ENCODE measurements at places on chromosomes 5 and 9.

- DNase-seq = no peak
Observed at GRCh38 chr9:94783928-94784327, 57.4 kb downstream of the AOPEP start.

DNA sequence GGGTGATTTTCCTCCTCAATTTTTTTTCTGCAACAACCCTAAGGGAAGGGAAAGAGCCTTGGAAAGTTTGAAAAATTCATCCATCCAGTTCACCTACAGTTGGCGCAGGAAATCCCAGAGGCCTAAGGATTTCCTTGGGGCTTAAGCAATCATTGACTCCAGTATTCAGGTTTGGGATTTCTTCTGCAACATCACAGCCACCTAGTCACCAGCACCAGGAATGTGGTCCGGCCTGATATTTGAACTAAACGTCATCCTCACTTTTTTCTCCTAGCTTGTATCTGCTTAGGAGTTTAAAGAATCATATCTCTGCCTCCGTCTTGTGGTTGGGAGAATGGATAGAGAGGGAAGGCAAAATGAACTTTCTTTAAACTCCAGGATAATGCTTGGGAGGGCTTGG lies 20.2 kb upstream of the TLE4 start:
- no peak for DNase-seq

DNA sequence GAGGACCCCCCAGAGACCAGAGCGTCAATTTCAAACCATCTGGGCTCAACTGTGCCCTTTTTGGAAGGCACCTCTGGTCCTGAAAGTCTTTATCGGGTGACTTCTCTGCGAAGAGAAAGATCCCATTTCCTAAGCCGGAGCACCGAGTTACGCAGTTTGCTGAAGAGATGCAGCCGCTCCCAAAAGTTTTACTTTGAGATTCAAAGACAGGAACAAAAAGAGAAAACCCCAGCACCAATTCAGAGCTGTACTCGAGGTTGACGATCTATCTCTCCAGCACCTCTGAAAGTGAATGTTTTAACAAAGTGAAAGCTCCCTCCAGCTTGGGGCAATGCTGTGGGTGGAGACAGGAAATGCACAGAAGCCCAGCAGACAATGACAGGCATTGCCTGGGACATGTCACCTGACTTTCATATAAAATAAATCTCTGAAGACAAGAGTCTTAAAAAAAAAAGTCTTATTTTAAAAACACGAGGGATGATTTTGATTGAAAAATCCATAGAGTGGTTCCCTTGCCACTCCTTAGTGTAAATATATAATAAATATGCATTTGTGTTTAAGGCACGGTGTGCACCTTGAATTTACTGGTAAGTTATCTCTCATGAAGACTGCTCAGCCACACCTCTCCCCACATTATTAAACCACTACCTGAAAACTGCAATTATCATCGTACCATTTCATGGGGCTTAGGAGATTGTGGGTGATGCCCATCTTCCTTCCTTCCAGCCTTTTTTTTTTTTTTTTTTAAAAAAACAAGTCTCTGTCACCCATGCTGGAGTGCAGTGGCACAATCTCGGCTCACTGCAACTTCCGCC lies 79.9 kb downstream of the FNBP1 start:
- DNase-seq = no peak

GRCh38 chr5:32720300-32720699 lies 9.2 kb downstream of the NPR3 start:
- no peak for DNase-seq

DNA sequence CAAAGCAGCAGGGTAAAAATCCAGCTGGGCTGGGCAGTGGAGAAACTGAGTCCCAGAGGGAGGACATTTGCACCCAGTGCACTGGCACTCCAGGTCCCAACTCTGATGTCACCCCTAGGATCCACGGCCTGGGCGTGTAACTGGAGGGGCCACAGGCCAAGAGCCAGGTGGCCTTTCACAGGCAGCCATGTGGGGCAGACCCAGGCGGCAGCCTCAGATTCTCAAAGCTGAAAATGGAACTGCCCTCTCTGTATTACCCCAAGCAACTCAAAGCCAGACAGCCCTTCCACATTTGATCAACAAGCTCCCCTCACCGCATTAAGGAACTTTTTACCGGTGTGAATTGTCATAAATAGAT lies 46.7 kb downstream of the RASGEF1C start:
- DNase-seq = no peak

DNA sequence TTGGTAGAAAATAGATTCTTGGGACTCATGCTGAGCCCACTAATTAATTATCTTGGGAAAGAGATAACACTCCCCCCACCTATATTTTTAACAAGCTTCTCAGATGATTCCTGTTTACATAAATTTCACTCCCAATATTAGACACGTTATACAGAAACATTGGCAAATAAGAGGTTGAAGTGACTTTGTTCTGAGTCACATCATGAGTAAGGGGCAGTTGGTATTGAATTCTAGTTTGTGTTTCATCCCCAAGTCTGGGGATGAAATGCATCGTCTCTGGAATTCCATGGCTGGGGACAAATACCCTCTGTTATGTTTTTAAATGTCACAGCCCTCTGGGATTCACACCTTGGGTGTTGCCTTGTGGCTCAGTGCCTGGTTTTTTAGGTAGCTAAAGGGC lies 41.0 kb downstream of the BASP1 start:
- DNase-seq = no peak

GRCh38 chr5:27479859-27480258 lies 441.5 kb upstream of the CDH9 start:
- DNase-seq = no peak

DNA sequence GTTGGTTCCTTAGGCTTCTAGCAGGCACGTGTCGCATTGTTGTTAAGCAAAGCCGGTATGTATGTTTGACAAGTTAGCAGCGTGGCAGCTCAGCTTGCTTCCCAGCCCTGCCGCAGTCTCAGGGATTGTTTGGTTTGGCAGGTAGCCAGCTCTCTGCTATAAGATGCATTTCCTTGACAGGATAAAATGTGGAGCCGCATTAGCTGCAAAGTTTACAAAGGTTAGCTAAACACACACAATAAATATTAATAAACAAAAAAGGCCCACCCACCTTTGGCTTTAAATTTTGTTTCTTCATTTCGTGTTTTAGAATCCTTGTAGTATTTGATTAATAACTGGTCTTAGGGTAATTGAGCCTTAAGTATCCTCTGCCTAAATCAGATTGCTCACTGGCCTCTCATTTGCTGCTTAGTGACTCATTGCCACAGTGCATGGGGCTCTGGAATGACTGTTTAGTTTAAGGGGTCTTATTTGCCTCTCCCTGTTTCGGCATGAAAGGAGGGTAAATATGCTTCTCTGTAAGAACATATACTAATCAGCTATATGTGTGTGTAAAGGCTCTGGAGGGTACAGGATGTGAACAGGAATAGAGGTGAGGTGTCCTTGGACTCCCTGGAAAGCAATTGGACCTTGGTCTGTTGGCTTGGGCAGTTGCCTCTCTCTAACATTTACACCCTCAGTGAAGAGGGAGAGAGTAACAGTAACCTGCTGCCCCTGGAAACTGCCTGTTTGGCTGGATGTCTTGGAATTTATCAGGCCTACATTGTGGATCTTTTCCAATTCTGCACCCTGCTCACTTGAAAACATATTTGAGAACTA lies 122.0 kb downstream of the GDNF start:
- no peak for DNase-seq

GRCh38 chr5:81506900-81507588 lies 113.1 kb upstream of the ACOT12 start:
- no peak for DNase-seq

GRCh38 chr9:110266795-110267194 lies 10.5 kb upstream of the TXN start:
- DNase-seq = no peak

DNA sequence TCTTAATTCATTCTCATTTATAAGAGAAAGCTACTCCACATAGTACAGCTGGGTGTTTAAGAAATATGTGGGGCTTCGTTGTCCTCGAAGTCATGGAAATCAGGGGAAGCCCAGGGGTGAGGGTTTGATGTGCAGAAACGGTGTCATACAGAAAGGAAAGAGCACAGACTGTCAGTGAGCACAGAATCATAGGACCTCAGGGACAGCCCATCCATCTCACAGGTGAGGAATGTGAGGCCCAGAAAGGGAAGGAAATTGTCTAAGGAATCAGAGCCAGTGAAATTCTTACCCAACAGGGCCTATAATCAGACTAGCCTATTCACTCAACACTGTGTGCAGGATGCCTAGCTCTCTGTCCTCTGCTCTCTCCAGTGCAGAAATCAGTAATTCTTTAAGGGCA lies 535.6 kb downstream of the SPOCK1 start:
- no peak for DNase-seq
